Hippocampal formation (tissue), 2 donors: ENCODE measurements at places on chromosomes 13 and 19.

- no peak for DNase-seq
Observed at GRCh38 chr19:50794074-50794875, 4.1 kb downstream of the ACP4 start.

DNA sequence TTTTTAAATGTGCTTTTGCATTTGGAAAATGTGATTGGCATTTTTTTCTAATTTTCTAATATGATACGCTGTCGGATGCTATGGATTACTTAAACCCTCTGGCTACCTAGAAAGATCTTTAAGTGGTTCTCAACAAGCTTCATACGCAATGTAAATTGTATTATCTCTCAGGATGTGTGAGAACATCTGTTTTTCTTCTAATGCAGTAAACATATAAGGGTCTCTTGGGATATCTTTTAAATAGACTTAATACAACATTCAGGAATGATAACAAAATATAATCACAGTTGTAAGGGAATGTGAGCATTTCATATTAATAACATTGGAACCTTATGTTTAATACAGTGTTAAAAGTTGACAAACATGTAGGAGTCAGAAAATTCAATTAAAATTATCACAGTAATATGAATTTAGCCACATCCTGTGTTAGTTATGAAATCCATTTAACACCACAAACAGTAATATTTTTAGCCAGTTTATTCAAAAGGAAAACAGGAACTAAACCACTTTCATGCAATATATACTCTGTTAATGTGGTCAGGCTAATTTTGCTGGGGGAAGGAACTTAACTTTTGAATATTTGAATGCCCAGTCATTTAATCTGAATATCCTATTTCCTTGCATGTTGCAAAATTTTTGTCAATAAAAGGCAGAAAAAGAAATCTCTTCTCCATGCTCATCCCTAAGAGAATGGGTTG is 15.0 kb upstream of the ALOX5AP start:
- DNase-seq, result no peak

DNA sequence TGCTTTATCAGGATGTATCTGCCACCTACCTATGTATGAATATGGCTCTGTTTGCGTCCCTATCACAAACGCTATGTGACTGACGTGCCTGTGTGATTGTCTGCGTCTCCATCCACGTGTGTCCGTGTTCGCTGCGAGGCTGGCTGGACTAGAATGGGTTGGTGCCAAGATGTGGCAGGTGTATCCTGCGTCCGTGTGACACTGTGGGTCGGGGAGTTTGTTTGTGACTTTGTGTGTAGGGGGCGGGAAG is 6.7 kb upstream of the HOOK2 start:
- no peak for DNase-seq

GRCh38 chr19:49210108-49210900 is 52.7 kb downstream of the TRPM4 start:
- DNase-seq, result no peak

DNA sequence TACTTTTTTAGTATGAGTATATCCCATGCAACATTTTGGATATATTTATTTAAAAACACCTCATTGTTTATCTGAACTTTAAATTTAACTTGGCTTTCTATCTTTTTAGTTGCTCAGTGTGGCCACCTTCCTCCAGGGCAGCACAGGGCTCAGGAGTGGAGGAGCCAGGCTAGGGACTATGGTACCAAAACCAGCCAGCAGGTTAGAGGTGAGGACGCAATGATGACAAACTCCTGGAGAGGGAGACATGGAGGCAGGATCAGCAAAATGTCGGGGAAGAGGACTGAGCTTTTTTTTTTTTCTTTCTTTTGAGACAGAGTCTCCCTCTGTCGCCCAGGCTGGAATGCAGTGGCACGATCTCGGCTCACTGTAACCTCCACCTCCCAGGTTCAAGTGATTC is 29.6 kb upstream of the CALM3 start:
- DNase-seq, result no peak

- no peak for DNase-seq
Observed at GRCh38 chr19:29528946-29529645, 3.3 kb downstream of the VSTM2B start.

DNA sequence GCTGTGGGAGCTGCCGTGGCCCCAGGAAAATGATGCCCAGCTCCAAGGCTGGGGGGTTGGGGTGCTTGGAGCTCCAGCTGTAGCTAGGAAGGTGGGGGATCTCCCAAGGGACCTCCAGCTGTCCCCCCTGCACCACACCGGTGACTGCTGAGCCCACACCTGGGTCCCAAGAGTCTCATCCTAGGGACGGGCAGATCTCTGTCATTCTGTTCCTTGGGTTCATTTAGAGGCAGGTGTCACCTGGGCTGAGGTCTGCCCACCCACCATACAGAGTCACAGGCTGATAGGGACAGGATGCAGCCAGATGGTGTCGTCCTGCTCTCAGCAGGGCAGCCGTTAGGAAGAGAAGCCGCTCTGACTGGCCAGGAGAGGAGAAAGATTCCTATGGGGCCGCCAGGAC is 5.3 kb downstream of the F2RL3 start:
- no peak for DNase-seq

GRCh38 chr19:19748249-19748938 is 15.5 kb upstream of the ZNF14 start:
- no peak for DNase-seq

DNA sequence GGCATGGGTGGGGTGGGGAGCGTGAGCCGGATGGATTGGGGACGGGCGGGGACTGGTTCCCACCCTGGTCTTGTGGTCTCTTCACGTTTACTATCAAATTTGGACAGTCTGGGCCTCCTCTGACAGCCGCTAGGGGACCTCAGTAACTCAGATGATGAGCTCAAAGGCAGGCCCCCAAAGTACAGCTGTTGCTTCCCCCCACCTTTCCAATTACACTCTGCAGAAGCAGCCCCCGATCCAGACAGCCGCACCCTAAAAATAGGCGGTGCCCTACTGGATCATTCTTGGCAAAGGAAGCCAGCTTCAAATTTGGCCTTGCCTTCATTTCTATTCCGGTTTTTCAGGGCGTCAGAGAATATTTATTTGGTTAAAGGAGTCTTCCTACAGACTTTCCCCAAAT is 1.9 kb upstream of the FOXO1 start:
- no peak for DNase-seq

- DNase-seq, result no peak
Observed at GRCh38 chr13:52459668-52460067, 4.4 kb downstream of the CKAP2 start.

DNA sequence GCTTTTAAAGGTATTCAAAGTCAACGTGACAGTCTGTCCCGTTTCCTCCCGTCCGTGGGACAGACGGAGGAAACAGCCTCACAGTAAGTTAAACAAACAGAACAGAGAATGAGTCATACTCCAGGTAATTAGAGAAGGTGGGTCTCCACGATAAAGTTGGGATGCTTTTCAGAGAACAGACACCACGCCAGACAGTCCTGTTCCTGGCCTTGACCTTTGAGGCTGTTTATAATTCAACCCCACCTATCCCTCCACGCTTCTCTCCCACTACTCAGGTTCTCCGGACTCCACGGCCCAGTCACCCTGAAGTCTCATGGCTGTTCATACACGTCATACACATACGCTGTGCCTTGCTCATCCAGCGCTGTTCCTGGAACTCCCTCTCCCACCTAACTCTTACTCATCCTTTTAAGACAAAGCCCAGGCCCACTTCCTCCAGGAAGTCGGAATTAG is 42.5 kb downstream of the ARHGEF18 start:
- no peak for DNase-seq

DNA sequence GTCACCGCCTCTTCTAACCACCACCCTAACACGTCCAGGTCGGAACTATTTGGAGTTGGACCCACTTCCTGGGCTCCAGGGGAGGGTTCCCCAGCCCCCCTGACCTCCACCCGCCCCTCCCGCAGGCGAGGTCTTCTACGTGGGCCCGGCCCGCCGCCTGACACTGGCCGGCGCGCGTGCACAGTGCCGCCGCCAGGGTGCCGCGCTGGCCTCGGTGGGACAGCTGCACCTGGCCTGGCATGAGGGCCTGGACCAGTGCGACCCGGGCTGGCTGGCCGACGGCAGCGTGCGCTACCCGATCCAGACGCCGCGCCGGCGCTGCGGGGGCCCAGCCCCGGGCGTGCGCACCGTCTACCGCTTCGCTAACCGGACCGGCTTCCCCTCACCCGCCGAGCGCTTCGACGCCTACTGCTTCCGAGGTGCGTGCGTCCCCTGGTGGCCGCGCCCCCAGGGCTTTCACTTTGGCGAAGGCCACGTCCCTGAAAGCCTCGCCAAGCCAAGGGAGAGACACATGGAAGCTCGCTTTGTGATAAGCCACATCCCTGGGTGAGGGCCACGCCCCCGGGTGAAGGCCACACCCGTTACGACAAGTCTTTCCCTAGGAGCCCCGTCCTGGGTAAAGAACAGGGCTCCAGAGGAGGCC is 13.2 kb downstream of the NCAN start:
- DNase-seq, result no peak

DNA sequence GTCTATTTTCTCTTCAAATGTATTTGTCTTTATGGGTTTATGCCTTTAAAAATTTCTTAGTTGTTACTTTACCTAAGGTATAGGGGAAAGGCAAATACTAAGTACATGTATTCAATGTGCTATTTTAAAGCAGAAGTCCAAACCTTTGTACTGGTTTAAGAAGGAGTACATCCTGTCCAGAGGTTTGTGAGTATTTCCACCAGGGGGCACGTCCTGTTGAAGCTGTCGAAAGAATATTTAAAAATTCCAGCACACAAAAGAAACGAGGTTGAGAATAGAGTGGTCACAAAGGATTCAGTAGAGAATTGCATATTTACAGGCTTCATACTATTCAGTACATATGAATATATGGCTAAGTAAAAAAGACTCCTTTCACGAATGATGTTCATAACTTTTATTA is 59.8 kb downstream of the URI1 start:
- no peak for DNase-seq

DNA sequence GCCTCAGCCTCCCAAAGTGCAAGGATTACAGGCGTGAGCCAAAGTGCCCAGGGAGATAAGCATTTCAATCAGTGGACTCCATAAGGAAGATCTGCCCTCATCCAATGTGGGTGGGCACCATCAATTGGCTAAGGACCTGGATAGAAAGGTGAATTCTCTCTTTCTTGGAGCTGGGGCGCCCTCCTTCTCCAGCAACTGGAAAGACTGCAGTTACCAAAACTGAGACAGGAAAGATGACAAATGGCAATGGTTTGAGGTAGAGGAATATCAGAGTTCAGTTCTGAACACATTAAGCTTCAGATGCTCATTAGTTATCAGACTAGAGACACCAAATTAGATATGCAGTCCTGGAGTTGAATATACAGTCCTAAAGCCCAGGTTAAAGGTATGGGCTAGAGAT is 10.5 kb upstream of the ELF1 start:
- DNase-seq, result no peak
